NCI-H510A (cell line): ENCODE measurements at places on chromosomes 2 and 18.

- DNase-seq: no peak
These were observed 1.1 kb upstream of the SALL3 start for GRCh38 chr18:78978349-78979055.

- DNase-seq: peak; percentile 8
These were observed 120.5 kb upstream of the SCN7A start for GRCh38 chr2:166614503-166614902.

DNA sequence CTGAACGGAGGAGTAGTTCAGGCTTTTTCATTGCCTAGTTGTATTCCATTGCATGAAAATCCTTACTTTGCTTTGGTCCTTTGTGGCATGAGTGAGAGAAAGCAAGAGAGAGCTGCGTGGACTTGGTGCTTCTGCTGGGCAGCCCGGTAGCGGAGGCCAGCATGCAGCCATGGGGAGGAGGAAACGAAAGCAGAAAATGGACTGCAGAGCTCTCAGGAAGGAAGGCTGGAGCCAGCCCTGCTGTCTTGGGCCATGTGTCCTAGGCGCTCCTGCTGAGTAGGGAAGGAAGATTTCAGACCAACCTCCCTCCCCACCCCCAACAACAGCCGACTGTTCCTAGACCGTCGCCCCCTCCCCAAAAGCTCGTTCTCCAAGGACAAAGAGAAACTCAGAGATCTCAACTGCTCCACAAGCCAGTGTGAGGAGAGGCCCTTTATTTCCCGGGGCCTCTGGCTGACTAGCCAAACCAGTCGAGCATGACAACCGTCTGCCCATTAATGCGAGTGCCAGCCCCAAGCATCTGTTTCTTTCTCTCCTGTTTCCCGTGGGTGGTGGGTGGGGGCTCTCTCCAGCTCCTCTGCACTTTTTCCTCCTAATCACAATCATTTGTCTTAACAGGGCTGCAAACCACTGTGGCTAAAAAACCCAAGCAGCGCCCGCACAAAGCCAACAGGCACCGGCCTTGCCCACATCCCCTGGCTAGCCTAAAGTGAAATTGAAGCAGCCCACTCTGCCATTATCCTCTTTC lies 66.8 kb upstream of the FZD7 start:
- DNase-seq: no peak

DNA sequence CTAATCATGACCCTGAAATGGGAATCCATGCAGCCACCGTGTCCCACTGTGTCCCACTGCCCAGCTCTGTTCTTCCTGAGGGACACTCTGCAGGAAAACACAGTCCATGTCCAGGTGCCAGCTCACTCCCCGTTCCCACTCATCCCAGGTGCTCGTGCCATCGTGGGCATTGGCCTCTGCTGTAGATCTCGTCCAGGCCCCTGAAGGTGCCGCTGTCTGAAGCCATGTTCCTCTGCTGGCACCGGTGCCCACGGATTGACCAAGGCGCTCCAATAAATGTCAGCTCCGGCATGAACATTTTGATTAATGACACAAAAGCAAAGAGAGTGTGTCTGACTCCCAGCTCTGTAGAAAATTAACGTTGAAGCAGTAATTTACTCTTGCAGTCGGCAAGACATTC lies 280.1 kb upstream of the SALL3 start:
- no peak for DNase-seq

DNA sequence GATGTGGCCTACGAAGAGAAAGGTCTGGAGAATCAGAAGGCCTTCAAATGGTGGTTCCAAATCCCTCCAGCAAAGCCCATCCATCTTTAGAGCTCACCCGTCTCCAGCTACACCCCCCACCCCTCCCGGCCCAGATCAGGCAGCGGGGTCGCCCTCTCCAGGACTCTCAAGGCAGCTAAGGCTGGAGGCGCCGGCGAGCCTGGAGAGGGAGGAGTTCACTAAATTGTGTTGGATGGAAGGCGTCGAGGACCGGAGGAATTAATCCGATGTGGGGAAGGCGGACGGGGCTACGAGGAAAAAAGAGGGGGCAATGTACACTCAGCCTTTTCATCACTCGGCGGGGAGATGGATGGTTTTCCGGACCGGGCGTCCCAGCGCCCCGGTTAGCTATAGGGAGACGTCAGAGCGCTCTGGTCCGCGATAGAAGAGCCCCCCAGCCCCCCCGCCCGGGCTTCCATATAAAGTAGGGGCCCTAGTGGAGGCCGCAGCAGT lies at the start of gene GRP:
TSS of gene GRP (plus strand) at position 487 of the 492 bp plus-strand sequence. CDS start 108 bp downstream, outside the sequence.
- peak; percentile 66 for DNase-seq

DNA sequence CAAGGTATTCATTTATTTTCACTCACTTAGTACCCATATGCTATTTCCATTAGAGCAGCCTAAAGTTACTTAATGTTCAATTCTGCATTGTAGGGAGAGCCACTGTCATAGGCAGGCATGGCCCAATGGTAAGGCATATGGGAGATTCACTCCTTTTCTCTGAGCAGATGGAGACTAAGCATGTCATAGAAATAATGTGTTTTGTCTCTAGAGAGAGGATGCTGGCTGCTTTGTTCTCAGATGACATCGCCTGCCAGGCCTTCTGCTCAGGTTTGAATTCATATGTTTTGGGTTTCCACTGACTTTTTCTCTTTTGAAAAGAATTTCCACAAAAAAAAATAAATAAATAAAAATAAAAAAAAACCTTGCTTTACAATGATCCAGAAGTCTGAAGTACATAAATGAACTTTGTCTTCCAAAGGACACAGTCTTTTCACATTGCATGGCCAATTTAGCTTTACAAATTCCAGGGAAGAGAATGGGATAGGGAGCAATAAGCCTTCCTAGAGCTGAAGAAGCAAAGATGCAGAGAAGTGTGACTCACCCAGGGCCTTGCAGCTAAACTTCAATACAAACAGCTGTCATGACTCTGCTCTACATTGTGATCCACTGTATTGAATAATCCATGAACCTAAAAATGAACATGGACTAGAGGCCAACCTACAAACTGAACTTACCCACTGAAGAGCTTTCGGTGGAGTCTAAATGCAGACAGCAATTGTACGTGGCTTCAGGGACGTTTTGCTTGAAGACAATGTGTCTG lies 422.5 kb downstream of the CMPK2 start:
- no peak for DNase-seq

- DNase-seq: no peak
These were observed 49.7 kb downstream of the SCN7A start for GRCh38 chr2:166444306-166444705.

DNA sequence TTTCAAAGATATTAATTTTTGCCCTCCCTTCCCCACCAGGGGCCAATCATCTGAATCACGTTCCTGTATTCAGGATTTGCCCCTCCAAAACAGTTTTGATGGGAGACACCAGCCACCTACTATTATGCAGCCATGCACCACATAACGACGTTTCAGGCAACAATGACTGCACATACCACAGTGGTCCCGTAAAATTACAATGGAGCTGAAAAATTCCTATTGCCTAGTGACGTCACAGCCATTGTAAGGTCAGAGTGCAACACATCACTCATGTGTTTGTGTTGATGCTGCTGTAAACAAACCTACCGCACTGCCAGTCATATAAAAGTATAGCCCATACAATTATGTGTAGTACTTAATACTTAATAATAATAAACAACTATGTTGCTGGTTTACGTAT lies 22.6 kb downstream of the ITM2C start:
- DNase-seq: no peak

DNA sequence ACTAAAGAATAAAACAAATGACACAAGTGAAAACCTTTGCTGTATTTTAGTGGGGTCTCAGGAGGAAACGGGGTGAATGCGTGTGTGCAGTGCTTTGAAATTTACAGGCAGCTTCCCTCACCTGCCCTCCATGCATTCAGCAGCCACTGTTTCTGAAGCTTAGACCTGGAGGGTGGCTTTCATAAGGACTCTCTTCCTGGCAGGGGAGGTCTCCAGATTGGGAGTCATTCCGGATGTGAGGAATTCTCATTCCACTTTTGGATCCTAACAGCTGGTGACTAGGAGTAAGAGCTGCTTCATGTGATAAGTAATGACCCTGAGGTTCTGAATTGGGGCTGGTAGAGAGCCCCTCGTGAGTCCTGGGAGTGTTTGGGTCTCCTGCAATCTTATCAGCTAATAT lies 192.5 kb downstream of the SH3BP4 start:
- DNase-seq: no peak

GRCh38 chr2:173441222-173441621 lies 86.5 kb downstream of the CDCA7 start:
- DNase-seq: no peak

GRCh38 chr2:11305338-11305737 lies 39.1 kb downstream of the ROCK2 start:
- no peak for DNase-seq

DNA sequence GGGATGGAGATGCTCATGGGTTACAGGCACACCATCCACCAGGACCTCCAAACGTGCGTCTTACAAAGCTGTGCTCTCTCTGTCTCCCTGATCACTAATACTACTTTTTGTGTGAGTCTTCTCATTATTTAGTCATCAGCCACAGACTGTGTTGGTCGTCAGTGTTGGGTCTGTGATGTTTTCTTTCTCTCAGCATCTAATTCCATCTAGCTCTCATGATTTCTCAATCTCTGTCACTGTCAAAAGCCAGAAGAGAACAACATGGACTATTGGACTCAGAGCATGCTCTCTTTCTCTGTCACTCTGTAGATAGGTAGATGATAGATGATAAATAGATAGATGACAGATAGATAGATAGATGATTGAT lies 6.0 kb upstream of the ARL4C start:
- DNase-seq: no peak

DNA sequence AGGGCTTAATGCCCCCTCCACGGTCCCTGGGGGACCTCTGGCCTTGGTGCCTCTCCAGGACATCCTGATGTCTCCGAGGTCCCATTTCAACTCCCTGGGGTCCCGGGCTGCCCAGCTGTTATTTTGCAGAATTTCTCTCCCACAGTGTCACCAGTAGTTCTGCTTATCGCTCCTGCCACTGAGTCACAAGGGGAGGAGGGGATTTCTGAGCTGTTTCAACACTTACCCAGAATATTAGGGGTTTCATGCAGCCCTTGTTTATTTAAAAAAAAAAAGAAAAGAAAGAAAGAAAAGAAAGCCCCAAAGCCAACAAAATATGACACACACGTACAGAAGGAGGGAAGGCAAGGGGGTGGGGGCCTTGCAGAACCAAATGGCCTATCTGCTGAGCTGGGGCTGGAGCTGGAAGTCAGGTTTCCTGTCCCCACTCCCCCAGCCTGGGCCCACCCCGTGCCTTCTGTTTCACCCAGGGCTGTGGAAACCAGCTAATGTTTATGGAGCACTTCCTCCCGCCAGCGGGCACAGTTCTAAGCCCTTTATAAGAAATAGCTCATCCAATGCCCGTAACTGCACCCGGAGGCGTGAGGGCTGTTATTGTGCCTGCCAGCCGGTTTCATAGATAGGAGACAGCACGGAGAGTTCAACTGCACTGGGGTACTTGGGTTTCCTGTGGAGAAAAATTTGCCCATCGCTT lies 8.4 kb upstream of the ARID5A start:
- no peak for DNase-seq

- no peak for DNase-seq
These were observed 847 bp downstream of the HOXD8 start for GRCh38 chr2:176130147-176130956.

DNA sequence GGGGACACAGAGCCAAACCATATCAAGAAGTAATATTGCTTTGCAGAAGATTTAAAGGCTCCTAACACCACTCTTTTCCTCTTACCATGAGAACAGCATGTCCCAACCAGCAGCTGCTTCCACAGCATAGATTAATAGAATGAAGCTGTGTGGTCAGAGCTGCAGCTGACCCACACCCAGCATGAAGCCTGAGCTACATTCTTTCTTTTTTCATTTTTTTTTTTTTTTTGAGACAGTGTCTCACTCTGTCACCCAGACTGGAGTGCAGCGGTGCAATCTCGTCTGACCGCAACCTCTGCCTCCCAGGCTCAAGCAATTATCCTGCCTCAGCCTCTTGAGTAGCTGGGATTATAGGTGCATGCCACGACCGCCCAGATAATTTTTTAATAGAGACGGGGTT lies 289.8 kb downstream of the RAD51AP2 start:
- DNase-seq: no peak

GRCh38 chr2:6992794-6993228 lies 75.6 kb downstream of the RNF144A start:
- DNase-seq: no peak

DNA sequence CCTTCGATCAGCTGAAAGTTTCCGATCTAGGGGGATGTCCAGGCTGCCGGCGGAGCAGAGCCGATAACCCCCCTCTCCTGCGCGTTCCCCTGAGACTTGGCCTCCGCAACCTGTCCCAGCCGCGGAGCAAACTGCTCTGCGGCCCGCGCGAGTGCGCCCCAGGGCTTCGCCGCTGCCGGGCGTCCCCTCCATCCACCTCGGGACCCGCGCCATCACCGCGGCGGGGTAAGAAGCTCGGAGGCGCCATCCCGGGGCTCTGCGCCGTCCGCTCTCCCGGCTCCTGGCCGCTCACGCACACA lies 990 bp upstream of the GDF7 start:
- DNase-seq: no peak

DNA sequence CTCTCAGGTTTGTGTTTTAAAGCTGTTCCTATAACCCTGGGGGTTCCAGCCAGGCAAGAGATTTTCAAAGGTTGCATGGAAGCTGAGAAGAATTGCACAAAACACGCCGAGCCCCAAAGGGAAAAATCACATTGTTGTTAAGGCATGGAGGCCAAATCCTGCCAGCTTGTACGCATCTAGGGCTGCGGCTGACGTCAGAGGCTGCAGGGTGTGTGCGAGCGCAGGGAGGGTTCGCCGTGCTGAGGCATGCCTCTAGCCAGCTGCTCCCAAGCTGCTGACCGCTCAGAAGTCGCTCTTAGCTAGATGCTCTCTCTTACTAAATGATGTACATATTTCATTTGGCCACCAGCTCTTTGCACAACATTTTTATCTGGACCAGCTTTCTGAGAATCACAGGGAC lies 191.8 kb downstream of the LPIN1 start:
- DNase-seq: peak; percentile 78

DNA sequence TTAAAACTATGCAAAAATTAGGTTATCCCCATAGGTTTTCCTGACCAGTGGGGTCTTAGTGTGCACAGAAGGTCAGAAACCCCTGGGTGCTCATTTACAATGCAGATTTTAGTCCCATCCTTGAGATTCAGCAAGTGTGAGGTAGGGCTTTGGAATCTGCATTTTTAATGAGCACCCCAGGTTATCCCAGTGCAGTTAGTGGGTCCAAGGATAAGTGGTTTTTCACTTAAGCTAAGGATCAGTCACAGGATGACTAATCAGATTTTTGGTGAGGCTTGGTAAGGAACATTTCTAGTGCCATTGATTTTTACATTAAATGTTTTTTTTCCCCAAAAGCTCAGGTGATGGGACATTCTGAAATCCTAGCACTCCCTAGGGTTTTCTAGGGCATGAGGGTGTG lies 50.7 kb upstream of the MGAT5 start:
- no peak for DNase-seq

DNA sequence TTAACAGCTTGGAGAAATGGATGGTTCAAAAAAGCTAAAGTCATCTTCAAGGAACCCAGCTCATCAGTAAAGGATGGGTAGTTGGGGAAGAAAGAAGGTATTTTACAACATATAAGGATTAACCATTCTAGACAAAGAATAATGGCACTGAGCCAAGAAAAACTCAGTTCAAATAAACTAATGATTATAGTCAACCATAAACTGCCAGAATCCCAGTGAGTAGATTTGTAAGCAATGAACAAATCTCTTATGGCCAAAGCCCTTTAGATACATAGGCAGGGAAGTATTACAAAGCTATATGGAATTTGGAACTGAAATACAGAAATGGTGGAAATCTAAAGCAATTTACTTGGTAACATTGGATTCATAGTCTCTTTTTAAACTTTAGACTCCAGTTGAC lies 92.4 kb upstream of the ZFP36L2 start:
- no peak for DNase-seq

- no peak for DNase-seq
These were observed 828.8 kb upstream of the CRIM1 start for GRCh38 chr2:35526741-35527140.
